ENCODE measurements at places on chromosomes 7 and 10. TPM values are rescaled to one million over a fixed set of nuclear protein-coding genes. Genes with fewer than 3 reads are reported as not detected.

DNA sequence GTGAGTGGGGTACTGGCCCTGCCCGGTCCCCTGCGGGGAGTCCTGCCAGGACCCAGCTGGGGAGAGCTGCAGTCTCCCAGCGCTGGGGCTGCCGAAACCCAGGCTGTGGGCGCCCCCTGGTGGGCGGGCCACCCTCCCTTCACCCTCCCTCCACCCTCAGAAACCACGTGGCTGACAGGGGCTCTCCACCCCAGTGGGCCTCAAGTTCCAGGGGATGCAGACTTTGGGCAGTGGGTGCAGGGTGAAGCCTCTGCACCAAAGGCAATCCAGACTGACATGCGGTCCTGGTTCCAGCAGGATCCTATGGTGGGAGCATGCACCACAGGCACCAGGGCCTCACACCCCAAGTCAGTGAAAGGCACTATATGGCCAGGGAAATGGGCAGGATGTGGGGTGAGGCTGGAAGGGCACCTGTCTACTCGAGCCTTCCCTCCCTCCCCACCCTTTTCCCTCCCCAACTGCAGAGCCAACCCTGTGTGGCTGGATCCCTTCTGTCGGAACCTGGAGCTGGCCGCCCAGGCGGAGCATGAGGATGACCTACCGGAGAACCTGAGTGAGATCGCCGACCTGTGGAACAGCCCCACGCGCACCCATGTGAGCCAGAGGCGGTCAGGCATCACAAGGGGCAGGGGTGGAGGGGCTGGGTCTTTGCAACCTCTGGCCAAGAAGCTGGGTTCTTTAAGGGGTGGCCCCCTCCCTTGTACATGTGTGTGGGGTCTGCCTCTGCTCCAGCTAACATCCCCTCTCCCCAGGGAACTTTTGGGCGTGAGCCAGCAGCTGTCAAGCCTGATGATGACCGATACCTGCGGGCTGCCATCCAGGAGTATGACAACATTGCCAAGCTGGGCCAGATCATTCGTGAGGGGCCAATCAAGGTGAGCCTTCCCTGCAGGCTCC is 38.8 kb downstream of the PSAP start:
- H3K27ac ChIP-seq, result no peak overlapping the region
- DNase-seq, result no peak
- H3K36me3 ChIP-seq, result peaks cover 15% of the 10 kb centered on the region
- H3K4me3 ChIP-seq, result no peak overlapping the region

DNA sequence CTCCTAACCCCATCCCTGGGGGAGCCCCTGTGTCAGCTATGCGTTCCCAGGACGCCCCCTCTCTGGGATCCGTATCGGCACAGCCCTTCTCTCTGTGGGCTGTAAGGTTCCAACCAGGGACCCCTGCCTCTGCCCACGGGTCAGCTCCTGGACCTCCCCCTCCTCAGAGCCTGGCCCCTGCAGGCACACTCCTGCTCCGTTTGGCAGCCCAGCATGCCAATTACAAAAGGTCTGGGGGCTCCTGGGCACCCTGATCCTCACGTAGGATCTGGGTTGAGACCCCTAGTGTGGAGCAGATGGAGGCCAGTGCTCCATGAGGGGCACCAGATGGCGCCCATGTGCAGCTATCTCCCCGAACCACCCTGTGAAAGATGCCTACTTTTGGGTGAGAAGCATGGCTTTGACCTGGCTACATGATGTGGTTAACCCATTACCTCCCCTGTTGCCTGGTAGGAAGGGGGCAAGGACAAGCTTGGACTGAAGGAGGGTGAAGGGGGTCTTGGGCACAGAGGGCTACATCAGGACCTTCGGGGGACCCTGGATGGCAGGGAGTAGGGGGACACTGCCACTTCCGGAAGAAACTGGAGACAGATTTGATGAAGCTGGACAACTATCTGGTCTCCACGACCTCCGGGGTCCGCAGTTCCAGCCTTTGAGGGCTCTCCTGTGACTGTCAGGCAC is 9.0 kb downstream of the TACR2 start:
- H3K4me1 ChIP-seq, result peaks cover 19% of the 10 kb centered on the region
- H3K4me3 ChIP-seq, result no peak overlapping the region
- peak overlapping the region; percentile 66 for H3K27ac ChIP-seq

DNA sequence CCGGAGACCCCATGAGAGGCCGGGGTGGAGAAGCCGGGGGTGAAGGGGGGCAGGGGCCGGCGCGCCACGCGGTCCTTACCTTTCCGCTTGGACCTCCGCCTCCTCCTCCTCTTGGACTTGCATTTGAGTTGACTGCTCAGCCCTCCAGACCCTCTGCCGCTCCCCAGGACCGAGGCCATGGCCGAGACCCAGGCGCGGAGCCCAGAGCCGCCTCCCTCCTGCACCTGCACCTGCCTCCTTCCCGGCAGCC is 428 bp downstream of the ADARB2 start:
- H3K4me1 ChIP-seq, result peaks cover 10% of the 10 kb centered on the region

DNA sequence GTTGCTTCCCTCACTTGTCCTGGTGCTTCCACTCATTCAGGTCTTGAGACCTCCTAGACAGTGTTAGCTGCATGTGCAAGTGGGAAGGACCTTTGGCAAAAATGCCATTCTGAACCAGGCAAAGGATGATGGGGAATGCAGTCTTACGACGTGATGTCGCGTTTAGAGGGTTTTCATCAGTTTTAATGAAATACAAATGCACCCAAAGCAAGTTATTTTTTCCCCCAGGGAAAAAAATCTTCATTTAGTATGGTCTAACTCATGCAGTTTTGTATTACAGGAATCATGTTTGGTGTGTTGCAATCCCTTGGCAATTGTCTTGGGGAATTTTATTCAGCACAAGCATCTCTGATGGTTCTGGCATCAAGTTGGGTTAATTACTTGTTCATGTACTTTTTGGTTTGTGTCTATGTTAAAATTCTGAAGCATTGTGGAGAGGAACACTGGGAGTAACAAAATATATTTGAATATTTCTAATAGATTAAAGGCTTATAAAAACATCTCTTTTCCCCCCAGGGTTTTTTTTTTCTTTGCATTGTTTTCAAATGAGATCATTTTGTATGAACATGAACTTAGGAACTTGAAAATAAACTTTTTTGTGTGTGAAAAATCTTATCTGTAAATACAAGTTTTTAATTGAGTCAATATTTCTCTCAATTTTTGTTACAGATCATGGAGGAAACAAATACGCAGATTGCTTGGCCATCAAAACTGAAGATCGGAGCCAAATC is 188.9 kb downstream of the BICC1 start:
- H3K36me3 ChIP-seq, result no peaks in the 10 kb centered on the region
- no peaks in the 10 kb centered on the region for H3K27me3 ChIP-seq
- H3K4me3 ChIP-seq, result no peak overlapping the region
- peaks cover 25% of the 10 kb centered on the region for H3K4me1 ChIP-seq
- H3K27ac ChIP-seq, result no peak overlapping the region

DNA sequence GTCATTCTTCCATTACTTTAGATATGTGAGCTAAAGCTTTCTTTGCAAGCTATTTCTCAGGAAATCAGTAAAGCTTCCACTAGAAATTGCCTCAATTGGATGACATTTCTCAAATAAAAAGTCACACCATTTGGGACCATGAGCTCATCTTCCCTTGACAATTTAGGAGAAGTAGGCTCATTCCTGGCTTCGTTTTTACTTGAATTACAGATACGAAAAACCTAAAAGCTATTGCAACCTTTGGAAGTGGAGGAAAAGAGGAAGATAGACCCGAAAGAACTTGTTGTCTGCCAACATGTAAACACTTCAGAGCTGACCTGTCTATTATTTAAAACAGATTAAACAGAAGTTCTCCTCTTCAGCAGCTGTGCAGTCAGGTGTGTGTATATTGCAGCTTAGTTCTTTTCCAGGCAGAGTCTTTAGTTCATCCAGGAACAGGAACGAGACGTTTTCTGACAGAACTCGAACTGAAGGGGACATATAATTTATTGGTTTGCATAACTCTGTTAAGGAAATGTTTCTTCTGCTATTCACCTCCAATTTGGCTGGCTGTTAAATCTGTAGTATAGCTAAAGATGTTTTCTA is 43.1 kb upstream of the ST8SIA6 start:
- DNase-seq, result no peak
- no peaks in the 10 kb centered on the region for H3K4me1 ChIP-seq
- no peak overlapping the region for H3K27ac ChIP-seq
- no peak overlapping the region for H3K4me3 ChIP-seq
- H3K36me3 ChIP-seq, result no peaks in the 10 kb centered on the region
- H3K27me3 ChIP-seq, result peaks cover 18% of the 10 kb centered on the region

DNA sequence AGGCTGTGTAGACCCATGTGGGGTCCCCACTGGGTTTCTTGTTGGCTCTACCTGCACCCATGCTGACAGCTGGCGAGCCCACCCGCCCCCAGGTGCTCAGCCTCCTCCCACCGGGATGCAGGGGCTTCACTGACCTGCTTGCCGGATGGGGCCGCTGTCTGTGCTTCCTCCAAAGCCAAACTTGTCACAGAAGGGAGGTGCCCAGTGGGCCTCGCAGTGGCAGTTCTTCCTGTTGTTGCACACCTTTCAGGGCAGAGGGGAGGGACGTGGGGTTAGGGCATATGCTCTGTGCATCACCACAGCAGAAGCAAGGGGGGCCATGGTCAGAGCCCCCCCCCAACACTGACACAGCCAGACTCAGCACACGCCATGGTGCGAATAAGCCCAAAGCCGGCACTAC is 146.5 kb downstream of the FANK1 start:
- DNase-seq, result no peak
- H3K4me1 ChIP-seq, result peaks cover 14% of the 10 kb centered on the region
- no peak overlapping the region for H3K4me3 ChIP-seq
- no peak overlapping the region for H3K27ac ChIP-seq

DNA sequence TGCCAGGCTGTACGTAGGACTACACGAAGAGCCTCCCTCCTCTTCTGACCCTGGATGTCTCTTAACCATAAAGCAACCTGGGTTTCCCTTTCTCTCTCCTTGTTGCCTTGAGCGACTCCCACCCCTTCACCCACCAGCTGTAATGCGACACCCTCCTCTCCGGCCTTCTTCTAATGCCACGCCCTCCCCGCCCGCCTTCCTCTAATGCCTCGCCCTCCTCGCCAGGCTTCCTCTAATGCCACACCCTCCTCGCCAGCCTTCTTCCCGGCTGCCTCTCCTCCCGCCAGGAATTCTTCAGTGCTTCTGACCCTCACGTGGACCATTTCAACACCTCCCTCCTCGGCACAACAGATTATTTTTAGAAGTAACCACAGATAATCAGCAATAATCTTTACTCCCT is 348.5 kb upstream of the SHH start:
- no peaks in the 10 kb centered on the region for H3K36me3 ChIP-seq
- no peak for DNase-seq
- H3K27ac ChIP-seq, result no peak overlapping the region
- H3K27me3 ChIP-seq, result peaks cover 34% of the 10 kb centered on the region
- H3K4me1 ChIP-seq, result no peaks in the 10 kb centered on the region
- no peak overlapping the region for H3K4me3 ChIP-seq

DNA sequence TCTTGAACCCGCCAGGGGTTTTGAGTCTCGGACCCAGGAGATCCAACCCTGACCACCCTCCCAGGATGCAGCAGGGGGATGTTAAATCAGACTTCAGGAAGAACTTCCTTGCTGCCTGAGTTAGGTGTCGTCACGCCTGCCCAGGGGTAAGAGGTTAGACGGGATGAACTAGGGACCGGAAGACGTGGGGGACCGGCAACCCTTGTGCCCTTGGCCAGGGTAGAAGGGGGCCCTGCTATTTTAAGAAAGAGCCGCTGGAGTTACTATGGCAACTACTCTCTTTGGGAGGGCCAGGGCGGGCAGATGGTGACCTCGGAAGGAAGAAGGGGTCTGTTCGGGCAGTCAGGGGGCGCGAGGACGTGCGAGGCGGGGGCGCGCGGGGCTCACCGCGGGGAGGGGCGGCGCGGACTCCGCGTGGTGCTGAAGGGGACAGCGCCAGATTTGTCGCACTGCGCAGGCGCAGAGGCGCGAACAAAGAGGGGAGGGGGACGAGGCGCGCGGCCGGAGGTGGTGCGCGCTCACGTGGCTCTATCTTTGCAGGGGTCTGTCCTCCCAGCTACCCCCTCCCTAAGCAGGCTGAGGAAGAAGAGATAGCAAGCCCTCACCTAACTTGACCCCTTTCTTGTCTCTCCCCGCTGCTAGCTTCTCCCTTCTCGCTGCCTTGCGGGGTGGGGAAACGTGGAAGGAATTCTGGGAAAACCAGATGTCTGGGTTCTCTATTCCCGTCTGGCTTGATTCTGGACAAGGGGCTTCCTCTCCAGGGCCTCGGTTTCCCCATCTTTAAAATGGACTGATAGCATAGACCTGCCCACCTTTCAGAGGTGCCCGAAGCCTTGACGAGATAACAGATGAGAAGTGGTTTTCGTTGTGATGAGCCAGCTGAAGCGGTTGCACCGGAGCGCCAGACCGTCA is 940 bp upstream of the PSD start:
- H3K4me3 ChIP-seq, result peak overlapping the region; percentile 95
- peak; percentile 84 for DNase-seq
- H3K4me1 ChIP-seq, result peaks cover 5% of the 10 kb centered on the region
- peaks cover 46% of the 10 kb centered on the region for H3K27me3 ChIP-seq
- H3K36me3 ChIP-seq, result no peaks in the 10 kb centered on the region

GRCh38 chr7:17745610-17746009 is 194.7 kb downstream of the SNX13 start:
- H3K4me1 ChIP-seq, result no peaks in the 10 kb centered on the region
- no peak overlapping the region for H3K27ac ChIP-seq
- H3K27me3 ChIP-seq, result no peaks in the 10 kb centered on the region

AGMO gene
- total RNA-seq, result 1.0 TPM

DNA sequence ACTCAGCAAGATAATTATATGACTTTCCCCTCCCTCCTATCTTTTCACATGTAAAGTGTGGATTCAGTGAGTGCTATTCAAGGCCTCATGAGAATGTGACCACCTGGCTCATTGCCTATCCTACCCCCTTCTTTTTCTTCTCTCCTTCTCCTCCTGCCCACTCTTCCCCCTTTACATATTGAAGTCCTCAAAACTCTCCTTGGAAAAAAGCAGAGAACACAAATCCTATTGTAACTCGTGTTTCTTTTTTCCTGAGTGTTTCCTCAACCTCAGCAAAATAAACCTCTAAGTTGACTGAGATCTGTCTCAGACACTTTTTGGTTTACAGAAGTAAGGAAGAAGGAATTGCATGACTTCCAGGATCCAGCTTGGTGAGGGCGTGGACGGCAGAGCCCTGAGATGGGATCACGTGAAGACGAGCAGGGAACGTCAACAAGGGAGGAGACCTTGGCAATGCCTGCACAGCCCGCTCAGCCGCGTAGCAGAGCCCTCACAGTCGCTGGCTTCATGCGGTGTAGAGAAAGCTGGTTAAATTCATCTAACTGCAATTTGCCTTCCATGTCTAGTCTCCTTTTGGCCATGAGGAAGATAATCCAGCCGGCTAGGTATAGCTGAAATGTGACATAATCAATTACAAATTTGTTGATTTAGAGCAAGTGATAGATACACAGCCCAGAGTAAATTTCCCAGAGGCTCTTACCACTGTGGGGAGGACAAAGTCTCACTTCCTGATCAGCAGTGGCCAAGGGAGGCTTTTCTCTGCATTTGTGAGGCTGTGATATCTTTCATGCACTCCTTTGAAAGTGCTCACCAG is 75.7 kb downstream of the LYZL2 start:
- peaks cover 3% of the 10 kb centered on the region for H3K36me3 ChIP-seq
- H3K4me1 ChIP-seq, result peaks cover 38% of the 10 kb centered on the region
- no peaks in the 10 kb centered on the region for H3K27me3 ChIP-seq

- H3K36me3 ChIP-seq, result no peaks in the 10 kb centered on the region
- H3K27ac ChIP-seq, result no peak overlapping the region
- H3K4me3 ChIP-seq, result no peak overlapping the region
- no peak for DNase-seq
These were observed 198.0 kb upstream of the MKI67 start for GRCh38 chr10:128324058-128324827.

GRCh38 chr7:150406312-150406566 is 27.1 kb downstream of the ZNF775 start:
- no peaks in the 10 kb centered on the region for H3K27me3 ChIP-seq
- H3K4me1 ChIP-seq, result peaks cover 59% of the 10 kb centered on the region
- no peak for DNase-seq
- H3K4me3 ChIP-seq, result peak overlapping the region; percentile 98

All from type B pancreatic cell (in vitro differentiated cells).